ENCODE measurements at places on chromosomes 6 and 20. TPM values are rescaled to one million over a fixed set of nuclear protein-coding genes. Genes with fewer than 3 reads are reported as not detected.

The THEMIS gene
- total RNA-seq: not detected

The GSTA1 gene
- not detected for total RNA-seq

The TMEM151B gene
- total RNA-seq: 21.2 TPM

DNA sequence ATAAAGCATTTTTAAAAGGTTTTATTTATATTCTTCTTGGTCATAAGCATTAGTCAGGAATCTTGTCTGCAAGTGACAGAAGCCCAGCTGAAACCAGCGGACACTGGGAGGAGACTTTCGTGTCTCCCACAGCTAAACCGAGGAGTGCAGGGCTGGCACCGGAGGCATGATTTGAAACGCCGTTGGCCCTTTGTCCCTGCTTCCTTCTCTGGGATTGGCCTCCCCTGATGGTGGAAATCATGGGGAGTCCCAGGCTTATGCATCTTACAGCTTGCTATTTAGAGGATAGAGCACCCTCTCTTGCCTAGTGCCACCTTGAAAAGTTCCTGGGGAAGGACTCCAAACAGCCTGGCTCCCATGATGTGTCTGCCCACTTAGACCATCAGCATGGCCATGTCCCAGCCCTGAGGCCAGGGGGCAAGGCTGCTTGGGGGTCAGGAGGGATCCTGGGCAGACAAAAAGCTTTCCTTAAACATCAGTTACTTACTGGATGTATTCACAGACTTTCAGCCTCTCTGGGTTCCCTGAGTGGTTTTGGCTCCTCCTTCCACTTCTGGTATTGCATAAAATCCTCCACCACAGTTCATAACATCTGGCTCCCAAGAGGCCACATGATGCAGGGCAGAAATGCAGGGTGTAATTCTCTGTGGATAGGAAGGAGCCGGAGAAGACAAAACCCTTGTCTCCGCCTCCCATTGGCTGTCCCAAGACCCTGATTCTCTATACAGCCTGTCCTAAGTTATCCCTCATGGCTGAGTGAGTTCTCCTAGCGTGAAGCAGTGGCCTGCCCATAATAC is 49.3 kb upstream of the INSM1 start:
- no peak for DNase-seq
- no peak overlapping the region for H3K4me3 ChIP-seq
- no peak overlapping the region for H3K27ac ChIP-seq
- H3K36me3 ChIP-seq: no peaks in the 10 kb centered on the region
- H3K27me3 ChIP-seq: no peaks in the 10 kb centered on the region

- no peak overlapping the region for H3K27ac ChIP-seq
- peaks cover 7% of the 10 kb centered on the region for H3K36me3 ChIP-seq
- no peak for DNase-seq
- H3K27me3 ChIP-seq: peaks cover 15% of the 10 kb centered on the region
Observed at GRCh38 chr6:158642097-158642601, 2.4 kb downstream of the DYNLT1 start.

- no peaks in the 10 kb centered on the region for H3K27me3 ChIP-seq
- H3K4me3 ChIP-seq: no peak overlapping the region
- no peak for DNase-seq
- H3K27ac ChIP-seq: no peak overlapping the region
Observed at GRCh38 chr20:63409834-63410435, 48.8 kb upstream of the CHRNA4 start.

DNA sequence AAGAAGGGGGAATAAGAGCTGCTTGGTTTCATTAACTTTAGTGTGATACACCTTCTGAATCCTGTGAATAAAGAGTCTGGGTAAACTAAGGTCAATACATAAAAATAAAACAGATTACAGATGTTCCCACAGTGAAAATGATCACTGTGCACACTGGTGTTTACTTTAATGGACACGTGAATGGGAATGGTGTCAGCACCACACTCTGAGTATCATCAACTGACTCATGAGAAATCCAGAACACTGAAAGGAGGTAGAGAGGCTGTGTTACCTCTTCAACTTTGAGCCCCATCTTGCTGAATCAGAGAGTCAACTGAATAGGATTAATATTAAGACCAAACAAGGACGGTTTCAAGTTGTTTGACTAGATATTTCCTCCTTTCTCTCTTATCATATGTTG is 75.0 kb downstream of the ELOVL4 start:
- no peaks in the 10 kb centered on the region for H3K27me3 ChIP-seq
- H3K27ac ChIP-seq: no peak overlapping the region
- no peak for DNase-seq
- peaks cover 35% of the 10 kb centered on the region for H3K4me1 ChIP-seq
- H3K4me3 ChIP-seq: no peak overlapping the region

DNA sequence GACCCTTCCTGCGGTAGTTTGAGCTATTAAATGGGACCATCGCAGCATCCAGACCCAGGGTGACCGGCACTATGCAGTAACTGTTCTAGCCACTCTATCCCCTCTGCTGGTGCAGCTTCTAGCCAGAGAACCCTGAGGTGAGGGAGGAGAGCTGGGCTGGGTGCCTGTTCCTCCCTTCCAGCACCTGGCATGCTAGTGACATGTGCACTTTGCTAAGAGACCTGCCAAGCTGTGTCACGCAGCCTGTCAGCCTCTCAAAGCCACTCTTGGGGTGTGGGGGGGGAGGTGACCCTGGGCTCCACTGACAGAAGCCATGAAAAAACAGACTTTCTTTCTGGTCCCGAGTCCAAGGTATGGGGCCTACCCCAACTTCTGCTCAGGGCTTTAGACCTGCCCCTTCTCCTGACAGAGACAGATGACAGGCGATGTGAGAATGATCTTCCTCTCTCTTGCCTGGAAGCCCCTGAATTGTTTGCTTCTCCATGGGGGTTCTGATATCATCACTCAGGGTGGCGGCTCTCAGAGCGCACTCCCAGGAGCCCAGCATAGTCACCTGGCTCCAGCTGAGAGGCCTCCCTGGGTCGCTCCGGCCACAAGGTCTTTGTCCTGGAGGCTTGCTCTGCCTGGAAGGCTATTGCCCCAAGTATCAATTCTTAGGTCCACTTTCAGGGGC is 47.2 kb upstream of the MLN start:
- no peaks in the 10 kb centered on the region for H3K36me3 ChIP-seq
- H3K27me3 ChIP-seq: peaks cover 5% of the 10 kb centered on the region
- H3K4me3 ChIP-seq: no peak overlapping the region
- H3K4me1 ChIP-seq: no peaks in the 10 kb centered on the region
- H3K27ac ChIP-seq: no peak overlapping the region

DNA sequence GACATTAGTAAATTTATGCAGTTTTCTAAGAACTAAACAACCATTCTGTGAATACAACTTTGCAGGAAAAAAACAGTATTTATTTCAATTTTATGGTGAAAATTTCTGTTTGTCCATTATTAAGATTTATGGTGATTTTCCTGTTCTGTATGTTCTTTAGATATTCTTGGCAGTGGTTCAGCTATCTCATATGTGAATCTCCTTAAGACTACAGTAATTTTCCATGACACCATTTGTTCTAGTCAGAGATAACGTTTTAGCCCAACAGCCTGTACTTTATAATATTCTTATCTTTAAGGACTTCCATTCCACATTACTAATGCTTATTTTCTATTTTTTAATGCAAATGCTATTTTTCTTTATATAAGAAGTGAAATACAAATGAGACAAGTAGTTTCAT is 504.0 kb downstream of the RFPL4B start:
- DNase-seq: no peak
- H3K4me1 ChIP-seq: peaks cover 4% of the 10 kb centered on the region
- H3K27ac ChIP-seq: no peak overlapping the region

GRCh38 chr6:656460-657252 is at the start of gene HUS1B:
Gene HUS1B, minus strand, starts transcription at chr6:657100. Its CDS starts 156 bp downstream, at chr6:656944.
- H3K27me3 ChIP-seq: no peaks in the 10 kb centered on the region
- DNase-seq: no peak
- H3K4me3 ChIP-seq: no peak within 1 kb of the TSS
- peaks cover 22% of the 10 kb centered on the region for H3K4me1 ChIP-seq

GRCh38 chr6:150458579-150458978 is 89.8 kb downstream of the IYD start:
- DNase-seq: no peak
- no peak overlapping the region for H3K27ac ChIP-seq
- no peak overlapping the region for H3K4me3 ChIP-seq

DNA sequence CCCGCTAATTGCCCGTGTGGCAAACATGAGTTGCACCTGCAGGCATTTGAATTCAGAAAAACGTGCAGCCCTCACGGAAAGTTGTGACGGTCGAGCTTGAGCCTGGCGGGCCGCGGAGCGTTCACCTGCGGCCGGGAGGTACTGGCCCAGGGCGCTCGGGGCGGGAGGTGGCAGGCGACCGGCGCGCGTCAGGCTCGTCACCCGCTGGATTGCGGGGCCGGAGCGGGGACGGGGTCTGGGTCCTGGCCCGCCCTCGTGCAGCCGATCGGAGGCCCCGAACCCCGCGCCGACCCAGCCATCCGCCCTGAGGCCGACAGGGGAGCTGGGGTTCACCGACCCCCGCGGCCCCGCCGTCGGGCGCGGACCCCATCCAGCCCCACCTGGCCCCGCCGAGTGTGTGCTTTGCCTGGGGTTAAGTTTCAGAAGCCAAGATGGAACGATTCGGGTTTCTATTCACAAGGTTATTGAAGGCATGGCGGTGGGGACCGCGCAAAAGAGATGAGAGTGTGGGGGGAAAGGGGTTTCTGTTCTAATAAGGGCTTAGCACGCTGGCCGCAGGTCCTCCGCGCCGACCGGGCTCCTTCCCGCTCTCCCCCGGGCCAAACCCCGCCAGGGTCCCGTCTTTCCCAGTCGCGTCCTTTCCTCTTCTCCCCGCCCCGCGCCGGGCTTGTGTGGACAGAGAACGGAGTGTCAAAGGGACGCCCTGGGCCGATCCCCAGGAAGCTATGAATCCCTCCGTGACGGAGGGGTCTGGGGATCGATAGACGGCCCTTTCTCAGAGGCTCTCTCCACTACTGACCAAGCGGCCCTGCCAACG is 1.6 kb upstream of the HEY2 start:
- H3K4me1 ChIP-seq: peaks cover 50% of the 10 kb centered on the region
- no peaks in the 10 kb centered on the region for H3K36me3 ChIP-seq
- H3K4me3 ChIP-seq: peak overlapping the region; percentile 92
- peak overlapping the region; percentile 45 for H3K27ac ChIP-seq
- peaks cover 89% of the 10 kb centered on the region for H3K27me3 ChIP-seq
- peak; percentile 46 for DNase-seq

DNA sequence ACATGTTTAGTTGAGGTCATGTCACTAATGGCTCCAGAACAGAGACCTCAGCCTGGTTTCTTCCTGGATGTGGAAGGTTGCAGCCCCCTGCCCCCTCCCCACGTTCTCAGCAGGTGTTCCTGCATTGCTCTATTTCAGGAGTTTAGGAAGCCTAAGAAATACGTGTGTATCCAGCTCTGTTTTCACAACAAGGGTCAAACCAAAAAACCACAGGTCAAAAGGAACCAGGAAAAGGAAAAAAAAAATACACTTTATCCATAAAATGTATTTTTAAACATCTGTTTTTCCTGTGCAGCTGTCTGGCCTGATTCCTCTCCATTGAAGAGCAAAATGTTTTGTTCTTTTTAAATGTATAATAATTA is 107.9 kb upstream of the PLEKHG1 start:
- DNase-seq: no peak
- peaks cover 3% of the 10 kb centered on the region for H3K36me3 ChIP-seq
- peaks cover 5% of the 10 kb centered on the region for H3K4me1 ChIP-seq
- H3K27ac ChIP-seq: no peak overlapping the region
- H3K27me3 ChIP-seq: no peaks in the 10 kb centered on the region

GRCh38 chr20:10404023-10404628 is 29.9 kb downstream of the MKKS start:
- H3K27ac ChIP-seq: no peak overlapping the region
- no peaks in the 10 kb centered on the region for H3K4me1 ChIP-seq
- H3K36me3 ChIP-seq: no peaks in the 10 kb centered on the region

GRCh38 chr6:169668203-169668847 is 33.5 kb downstream of the WDR27 start:
- no peak overlapping the region for H3K4me3 ChIP-seq
- H3K27me3 ChIP-seq: no peaks in the 10 kb centered on the region
- peak overlapping the region; percentile 16 for H3K27ac ChIP-seq
- DNase-seq: no peak
- H3K36me3 ChIP-seq: peaks cover 21% of the 10 kb centered on the region

DNA sequence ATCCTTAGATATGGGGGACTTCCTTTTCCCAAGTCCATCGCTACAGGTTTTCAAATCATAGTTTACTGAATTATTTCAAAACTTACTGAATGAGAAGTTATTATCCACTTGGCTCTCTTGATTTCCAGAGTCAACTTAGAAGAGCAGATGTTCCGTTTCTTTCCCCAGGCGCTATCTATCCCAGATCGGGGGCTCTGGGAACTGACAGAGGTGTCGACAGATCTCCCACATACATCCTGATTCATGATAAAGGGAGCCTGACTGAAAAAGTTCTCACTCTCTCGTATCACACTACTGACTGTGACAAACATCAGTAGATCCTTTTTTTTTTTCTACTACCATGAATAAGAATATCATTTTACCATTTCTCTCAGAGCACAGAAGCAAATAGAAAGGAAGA is 654.8 kb downstream of the RNF144B start:
- H3K27ac ChIP-seq: no peak overlapping the region
- no peak for DNase-seq
- H3K4me3 ChIP-seq: no peak overlapping the region
- H3K4me1 ChIP-seq: no peaks in the 10 kb centered on the region
- no peaks in the 10 kb centered on the region for H3K27me3 ChIP-seq

- H3K27ac ChIP-seq: peak overlapping the region; percentile 65
- no peaks in the 10 kb centered on the region for H3K36me3 ChIP-seq
- H3K27me3 ChIP-seq: no peaks in the 10 kb centered on the region
- H3K4me1 ChIP-seq: peaks cover 36% of the 10 kb centered on the region
- H3K4me3 ChIP-seq: peak overlapping the region; percentile 48
Observed at GRCh38 chr6:33745548-33745947, 1.2 kb downstream of the IP6K3 start.
